ENCODE measurements at places on chromosomes 2 and 18.

DNA sequence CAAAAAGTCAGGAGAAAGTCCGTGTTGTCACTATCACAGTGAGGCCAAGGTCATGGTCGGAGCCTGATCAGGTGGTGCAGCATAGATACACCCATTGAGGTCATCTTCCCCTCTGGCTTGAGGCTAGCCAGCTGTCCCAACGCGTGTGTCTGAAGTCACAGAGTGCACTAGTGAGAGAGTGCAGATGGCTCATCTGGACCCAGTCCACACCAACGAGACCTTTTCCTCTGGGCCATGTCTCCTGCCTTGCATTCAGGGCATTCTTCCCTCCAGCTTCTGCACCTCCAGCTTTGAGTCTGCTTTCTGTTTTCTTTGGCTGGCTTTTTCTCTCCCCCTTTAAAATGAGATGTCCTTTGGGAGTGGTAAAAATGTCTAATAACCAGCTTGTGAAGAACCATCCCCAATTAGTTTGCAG is 146.9 kb downstream of the TDRD15 start:
- no peak for DNase-seq

DNA sequence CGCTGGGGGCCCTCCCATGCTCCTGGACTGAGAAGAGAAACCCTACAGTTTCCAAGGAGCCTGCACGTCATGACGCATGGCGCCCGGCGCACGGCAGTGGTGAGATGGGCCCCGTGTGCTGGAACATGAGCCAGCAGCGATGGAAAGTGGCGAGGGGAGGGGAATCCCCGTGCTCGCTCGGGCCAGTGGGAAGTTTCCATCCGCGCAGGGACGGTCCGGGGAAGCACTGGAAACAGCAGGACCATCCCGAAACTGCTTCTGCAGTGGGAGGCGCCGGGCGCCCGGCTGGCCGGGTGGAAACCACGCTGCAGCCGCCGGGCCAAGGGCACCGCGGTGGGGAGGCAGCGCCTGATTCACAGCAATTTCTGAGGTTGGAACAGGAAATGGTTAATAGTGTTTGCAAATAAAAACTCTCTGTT is 4.9 kb upstream of the PDCD1 start:
- no peak for DNase-seq

GRCh38 chr18:8910186-8910822 is 192.2 kb upstream of the NDUFV2 start:
- no peak for DNase-seq

- DNase-seq: no peak
These were observed 36.2 kb downstream of the ACOXL start for GRCh38 chr2:110768591-110768990.

GRCh38 chr18:79394534-79395307 is 1.0 kb upstream of the NFATC1 start:
- DNase-seq: peak; percentile 61

GRCh38 chr2:170548304-170548703 is 166.8 kb upstream of the SP5 start:
- DNase-seq: no peak

- DNase-seq: no peak
These were observed 68.7 kb upstream of the FN1 start for GRCh38 chr2:215504547-215504946.

GRCh38 chr2:214543386-214543955 is 132.6 kb downstream of the VWC2L start:
- DNase-seq: peak; percentile 52

GRCh38 chr2:233676046-233676445 is 4.3 kb downstream of the UGT1A9 start:
- DNase-seq: no peak

- DNase-seq: no peak
These were observed 204.9 kb downstream of the EN1 start for GRCh38 chr2:118642501-118642900.

DNA sequence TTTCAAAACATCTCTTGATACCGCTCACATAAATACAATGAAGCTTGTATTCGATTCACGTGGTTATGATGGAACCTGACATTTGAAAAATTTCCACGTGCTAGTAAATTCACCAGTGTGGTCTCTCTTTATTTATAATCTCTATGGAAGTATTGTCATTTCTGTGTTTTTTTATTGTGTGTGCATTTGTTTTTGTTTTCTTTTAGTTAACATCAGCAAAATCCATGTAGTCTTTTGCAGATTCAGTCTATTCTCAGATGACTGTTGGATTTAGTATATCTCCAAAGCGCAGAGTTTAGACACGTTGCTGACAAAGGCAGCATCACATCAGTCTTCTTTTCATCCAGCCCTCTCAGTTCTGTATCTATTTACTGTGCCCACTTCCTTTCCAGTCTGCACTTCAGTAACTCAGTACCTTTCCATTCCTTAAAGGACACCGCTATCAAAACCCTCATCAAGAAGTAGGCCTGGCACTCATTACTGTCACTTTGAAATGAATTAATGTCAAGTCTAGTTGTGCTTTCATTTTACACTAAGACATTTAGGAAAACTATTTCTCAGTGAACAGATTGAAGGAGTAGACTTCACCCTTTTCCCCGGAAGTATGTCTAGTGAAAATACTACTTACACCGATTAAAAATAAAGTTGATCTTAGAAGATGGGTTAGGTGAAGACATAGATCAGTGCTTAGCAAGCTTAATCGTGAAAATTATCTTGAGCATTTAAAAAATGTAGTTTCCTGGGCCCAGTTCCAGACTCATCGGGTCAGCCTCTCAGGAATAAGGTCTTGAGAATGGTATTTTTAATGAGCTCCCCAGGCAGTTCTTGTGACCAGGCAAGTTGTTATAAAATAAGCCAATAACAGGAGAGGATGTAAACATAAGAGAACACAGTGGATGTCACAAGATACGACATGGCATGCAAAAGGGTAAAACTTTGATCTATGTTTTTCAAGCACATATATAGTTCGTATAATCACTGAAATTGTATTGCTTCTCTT is 506.8 kb upstream of the ZEB2 start:
- no peak for DNase-seq

DNA sequence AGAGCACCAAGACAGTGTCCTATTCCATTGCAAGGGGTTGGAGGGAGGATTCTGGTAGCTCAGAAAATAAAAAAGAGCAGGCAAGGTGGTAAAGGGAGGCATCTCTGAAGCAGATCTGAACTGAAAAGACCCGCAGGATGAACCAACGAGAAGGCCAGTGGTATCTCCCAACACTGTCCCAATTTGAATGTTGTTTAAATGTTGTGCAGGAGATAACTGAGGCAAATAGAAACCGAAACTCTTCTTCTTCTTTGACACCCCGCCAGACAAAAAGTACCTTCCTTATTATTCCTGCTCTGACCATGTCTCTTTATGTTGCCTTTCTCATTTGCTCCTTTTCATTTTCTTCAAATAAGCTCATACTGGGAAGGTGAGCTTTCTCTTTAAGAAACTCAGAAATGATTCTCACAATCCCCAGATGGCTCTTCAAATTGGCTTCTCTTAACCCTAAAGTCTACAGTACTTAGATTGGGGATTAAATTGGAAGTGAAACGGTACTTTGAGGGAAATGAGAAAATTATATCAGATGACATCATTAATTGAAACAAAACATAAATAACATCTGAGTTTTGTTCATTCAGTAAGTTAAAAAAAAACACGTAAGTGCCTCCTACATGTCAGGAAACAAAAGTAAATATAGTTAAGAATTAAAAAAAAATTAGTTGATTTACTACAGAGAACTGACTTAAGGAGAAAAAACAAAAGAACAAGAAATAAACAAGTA is 143.6 kb downstream of the WDPCP start:
- no peak for DNase-seq

DNA sequence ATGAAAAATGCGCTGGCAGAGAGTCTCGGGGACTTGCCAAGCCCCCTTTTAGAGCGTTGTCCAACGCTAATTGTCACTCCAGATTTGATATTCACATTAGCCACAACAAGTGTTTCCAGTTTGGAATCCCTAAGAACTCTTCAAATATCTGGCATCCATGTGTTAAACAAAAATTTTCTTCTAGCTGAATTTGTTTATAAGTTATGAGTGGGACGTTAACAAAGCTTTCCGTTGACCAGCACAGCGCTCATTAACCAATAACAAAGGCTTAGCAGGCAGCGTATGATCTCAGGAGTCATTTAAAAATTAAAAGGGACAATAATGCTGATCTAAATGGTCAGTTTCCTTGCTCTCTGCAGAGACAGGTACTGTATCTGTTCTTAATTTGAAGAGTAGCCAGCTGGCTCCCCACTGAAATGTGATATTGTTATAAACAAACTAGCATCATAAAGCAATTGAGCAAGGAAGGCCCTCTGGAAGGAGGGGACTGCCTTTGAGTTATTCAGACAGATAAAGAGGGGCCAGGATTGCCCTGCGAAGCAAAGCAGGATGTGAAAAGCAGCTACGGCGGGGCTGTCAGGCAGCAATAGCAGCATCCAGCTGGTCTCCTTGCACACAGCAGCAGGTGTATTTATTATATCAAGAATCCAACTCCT is 337.2 kb upstream of the SALL3 start:
- DNase-seq: peak; percentile 54

- no peak for DNase-seq
These were observed 927 bp upstream of the HOXD13 start for GRCh38 chr2:176091329-176092258.

DNA sequence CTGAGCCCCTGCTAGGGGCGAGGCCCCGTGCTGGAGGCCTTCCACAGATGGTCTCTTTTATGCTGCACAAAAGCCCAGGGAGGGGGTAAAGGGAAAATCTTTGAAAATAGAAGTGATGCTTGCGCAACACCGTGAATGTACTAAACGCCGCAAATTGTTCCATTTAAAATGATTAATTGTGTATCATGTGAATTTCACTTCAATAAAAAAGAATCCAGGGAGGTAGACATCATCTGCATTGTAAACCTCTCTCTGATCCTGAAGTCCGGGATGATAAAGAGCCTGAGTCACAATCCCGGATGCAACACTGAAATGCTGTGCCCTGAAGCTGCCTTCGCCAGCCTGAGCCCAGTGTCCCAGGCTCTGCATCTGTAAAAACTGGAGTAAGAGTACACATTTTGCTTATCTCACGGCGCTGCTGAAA is 107.7 kb upstream of the PPP1CB start:
- no peak for DNase-seq

GRCh38 chr2:72137498-72138010 is 10.1 kb downstream of the CYP26B1 start:
- no peak for DNase-seq

DNA sequence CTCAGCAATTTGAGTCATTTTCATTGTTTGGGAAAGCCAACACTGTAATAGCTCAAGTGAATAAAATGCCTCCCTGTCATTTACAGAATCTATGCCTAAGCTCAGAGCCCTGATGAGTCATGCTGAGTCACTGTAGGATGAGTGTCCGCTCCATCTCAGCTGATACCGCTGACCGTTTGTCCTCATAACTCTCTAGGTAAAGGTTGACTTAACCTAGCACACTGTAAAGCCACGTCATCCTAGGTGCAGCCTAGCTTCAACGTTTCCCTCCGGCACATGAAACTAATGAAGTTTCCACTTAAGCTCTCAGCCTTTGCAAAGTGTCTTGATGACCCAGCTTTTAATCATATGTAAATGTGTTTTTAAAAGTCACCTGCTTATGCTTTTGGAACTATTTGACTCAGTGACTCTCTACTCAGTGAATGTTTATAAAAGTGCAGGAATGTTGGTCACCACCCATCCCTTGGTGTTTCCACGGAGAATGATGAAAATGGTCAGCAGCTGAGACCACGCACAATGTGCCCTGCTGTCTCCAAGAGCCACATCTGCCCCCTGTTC is 154.0 kb downstream of the PMAIP1 start:
- no peak for DNase-seq

- no peak for DNase-seq
These were observed 38.7 kb downstream of the NYAP2 start for GRCh38 chr2:225438248-225438647.

- DNase-seq: no peak
These were observed 57.3 kb upstream of the CREB1 start for GRCh38 chr2:207472343-207473048.

DNA sequence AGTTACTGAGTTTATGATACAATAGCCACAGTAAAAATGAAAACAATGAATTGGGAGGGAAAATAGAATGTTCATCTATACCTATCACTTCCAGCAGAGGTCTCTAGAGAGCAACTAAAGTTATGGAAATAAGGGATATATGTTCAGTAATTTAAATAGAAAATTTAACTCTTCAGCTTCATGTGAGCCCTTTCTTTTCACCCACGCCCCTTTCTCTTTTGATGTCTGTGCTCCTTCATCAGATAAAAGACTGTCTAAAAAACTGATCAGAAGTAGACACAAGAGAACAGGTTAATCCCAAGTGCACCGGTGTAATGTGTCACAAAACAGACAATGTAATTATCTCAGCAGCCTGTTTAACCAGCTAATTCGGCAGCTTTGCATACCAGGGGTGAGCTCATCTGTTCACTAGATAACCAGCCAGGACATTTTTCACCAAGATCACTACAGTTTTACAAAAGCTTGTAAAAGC is 238.5 kb upstream of the ERBB4 start:
- peak; percentile 13 for DNase-seq

DNA sequence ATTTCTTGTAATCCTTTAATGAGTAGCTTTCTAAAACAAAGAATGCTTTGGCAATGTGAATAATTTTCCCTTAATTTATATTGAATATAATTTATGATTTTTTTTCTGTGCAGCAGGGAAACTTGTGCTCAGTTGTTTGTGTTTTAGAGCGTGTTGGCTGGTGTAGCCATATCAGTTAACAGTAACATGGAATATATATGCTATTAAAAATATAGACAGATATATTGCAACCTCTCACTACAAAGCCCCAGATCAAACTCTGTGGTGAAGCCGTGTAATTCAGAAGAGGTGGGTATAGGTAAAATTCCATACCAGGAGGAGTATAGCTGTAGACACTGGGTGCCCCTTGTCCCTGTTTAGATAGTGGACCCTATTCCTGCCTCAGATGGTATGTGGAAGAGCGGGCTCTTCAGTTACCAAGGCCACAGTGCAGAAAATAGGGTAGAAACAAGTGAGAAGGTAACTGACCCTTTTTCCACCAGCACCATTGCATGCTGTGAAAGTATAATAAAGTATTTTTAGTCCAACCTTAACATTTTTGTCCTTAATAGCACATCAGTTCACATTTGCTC is 18.1 kb upstream of the RASGRP3 start:
- no peak for DNase-seq

DNA sequence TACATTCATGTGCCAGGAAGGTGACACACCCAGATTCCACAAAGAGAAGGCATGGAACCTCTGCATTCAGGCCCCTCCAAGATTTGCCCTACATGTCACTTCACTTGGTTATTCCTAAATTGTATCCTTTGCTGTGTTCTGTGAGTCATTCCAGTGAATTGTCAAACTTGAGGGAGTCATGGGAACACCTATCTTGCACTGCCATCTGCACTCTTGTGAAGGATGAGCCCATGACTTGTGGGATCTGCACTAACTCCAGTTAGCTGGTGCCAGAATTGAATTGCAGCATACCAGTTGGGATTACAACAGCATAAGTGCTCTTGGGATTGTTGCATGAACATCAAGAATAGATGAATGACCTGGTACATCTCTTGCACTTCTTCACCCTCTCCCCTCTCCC is 1288.0 kb upstream of the ZEB2 start:
- no peak for DNase-seq

- peak; percentile 10 for DNase-seq
These were observed 147.7 kb downstream of the TSN start for GRCh38 chr2:121903037-121903689.
